Astrocyte of the spinal cord (primary cell): ENCODE measurements at places on chromosomes 2 and 18.
A peak's percentile ranks its signal among the peaks of the same experiment; 100 is the strongest.

GRCh38 chr2:176088048-176088936 lies 4.2 kb upstream of the HOXD13 start:
- DNase-seq, result peak; percentile 35

- peak; percentile 80 for DNase-seq
Observed at GRCh38 chr2:239349453-239350135, 51.2 kb downstream of the HDAC4 start.

DNA sequence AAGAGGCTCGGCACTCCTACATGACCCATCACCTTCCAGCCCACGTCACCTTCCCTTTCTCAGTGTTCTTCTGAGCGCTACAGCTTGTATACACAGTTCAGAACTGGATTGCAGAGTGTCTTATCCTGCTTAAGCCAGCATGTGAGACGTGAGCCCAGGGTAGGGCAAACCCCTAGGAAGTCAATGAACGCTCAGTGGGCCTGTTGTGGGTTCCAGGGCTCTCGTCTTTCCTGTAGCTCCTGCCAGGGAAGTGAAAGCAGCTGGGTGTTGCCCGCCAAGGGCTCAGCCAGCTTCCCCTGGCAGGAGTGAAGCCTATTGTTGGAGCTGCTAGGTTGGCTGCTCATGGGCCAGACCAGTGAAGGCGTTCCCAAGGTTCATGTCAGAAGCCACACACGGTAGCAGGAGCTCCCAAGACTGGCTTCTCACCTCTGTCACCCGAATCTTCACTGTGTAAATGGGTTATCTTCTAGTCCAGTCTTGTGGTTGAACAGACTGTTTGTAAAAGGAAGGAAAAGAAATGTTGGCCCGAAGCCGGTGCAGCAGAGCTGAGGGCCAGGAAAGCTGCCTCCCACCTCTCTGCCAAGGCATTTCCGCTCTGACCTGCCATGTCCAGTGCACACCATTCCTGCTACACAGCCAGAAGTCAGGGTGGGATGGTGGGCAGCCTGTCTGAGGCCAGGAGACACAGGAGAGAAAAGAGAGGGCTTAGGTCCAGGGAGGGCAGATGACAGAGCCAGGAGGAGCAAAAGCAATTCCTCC lies 69.6 kb upstream of the RMDN2 start:
- DNase-seq, result no peak

DNA sequence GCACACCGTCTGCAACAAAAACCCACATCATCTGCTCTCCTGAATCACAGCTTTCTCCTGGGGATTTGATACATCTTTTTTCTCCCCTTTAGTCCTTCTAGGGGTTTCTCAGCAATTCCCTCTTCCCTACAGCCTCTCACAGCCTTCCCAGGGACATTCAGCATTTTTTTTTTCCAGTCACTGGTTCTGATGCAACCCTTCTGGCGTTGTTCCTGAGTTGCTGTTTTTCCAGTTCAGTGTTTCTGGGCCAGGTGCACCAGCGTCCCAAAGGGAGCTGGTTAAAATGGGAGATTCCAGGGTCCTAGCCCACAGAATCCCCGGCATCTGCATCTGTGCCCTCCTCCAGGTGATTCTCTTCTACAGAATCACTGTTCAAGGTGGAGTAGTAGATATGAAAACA lies 36.1 kb downstream of the ADCY3 start:
- DNase-seq, result no peak

GRCh38 chr2:116211719-116212118 lies 1602.8 kb upstream of the DDX18 start:
- no peak for DNase-seq

GRCh38 chr18:32769586-32770053 lies 3.2 kb downstream of the KLHL14 start:
- no peak for DNase-seq

DNA sequence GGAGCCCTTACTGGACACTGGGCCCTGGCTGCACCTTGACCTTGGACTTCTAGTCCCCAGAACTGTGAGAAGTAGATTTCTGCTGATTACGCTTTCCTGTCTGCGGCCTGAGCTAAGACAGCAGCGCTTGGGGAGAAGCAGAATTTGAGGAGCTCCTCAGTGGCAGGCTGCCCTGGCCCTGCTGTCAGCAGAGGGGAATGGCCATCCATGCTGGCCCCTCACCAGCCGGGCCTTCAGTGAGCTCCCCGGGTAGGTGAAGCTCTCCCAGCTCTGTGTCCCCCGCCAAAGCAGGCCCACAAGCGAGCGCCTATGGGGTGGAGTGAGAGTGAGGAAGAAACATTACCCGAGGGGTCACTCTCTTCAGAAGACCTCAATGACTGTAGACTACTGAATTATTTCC lies 51.6 kb downstream of the RRM2 start:
- no peak for DNase-seq

GRCh38 chr2:204491528-204491927 lies 53.7 kb upstream of the PARD3B start:
- peak; percentile 62 for DNase-seq

DNA sequence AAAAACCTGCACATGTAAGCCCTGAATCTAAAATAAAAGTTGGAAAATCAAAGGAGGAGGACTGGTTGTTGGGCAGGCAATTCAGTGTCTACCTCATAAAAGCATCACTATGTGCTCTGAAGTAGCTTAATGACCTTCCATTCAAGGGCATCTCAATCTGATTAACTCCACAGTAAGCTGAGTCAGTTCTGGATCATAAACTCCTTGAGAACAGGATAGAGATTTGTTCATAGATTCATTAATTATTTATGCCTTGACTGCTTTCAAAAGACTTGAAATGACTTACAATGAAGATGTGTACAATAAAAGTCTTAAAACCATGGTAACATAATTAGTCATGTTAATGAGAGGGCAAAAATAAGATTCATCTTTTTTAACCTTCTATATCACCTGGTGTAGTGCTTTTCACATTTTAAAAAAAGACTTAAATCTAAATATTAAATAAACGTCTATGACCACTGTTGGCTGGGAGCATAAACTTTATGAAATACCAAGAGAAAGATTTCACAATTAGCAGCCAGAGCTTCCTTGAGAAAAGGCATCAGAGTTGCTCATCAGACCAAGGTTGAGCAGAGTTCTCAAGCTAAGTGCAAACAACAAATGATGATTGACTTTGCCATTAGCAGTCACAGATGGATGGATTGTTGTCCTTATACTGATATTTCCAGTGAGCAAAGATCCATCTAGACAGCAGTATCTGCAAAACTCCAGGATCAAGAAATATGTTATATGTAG lies 237.3 kb upstream of the THUMPD2 start:
- no peak for DNase-seq

- no peak for DNase-seq
Observed at GRCh38 chr2:168592181-168592831, 136.2 kb downstream of the CERS6 start.

GRCh38 chr2:164841719-164842623 lies at the start of gene COBLL1:
Gene COBLL1 (minus strand): TSS chr2:164841823. CDS start chr2:164841196, 627 bp downstream.
- DNase-seq, result peak; percentile 72

- DNase-seq, result peak; percentile 84
Observed at GRCh38 chr2:165621086-165621560, 151.6 kb downstream of the CSRNP3 start.

DNA sequence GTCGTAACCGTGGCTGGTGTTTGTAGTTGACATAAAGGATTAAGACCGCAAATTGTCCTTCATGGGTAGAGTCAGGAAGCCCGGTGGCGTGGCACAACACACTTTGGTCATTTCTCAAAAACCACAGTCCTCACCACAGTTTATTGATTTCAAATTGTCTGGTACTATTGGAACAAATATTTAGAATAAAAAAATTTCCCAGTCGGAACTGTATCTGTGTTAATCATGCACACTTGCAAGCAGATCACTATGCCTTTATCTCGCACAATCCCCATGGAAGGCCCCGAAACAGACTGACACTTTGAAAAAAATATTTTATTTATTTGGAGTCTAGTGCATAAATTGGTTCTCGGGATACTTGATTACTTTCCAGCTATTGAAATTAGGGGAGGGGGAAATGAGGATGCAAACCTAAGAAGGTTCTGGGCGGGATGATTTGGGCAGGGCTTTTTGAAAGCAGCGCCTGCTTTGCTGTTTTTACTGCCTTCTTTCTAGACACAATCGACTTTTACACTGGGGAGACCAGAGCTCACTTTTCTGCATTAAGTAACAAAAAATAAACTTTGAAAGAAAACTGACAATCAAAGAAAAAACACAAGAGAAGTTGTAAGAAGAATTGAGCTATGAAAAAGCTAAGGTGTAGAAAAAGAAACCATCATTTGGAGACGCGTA lies 15.4 kb upstream of the HOXD1 start:
- no peak for DNase-seq
